ENCODE measurements at places on chromosomes 6 and 20.
A peak's percentile ranks its signal among the peaks of the same experiment; 100 is the strongest.

- peak; percentile 26 for DNase-seq
Observed at GRCh38 chr6:93021235-93021915, 398.0 kb downstream of the EPHA7 start.

- DNase-seq, result no peak
Observed at GRCh38 chr20:17966432-17967310, 1.9 kb downstream of the SNX5 start.

- no peak for DNase-seq
Observed at GRCh38 chr6:43308101-43308989, at the start of gene CRIP3. Gene CRIP3, minus strand, starts transcription at chr6:43308826. Its CDS starts 34 bp downstream, at chr6:43308792.

DNA sequence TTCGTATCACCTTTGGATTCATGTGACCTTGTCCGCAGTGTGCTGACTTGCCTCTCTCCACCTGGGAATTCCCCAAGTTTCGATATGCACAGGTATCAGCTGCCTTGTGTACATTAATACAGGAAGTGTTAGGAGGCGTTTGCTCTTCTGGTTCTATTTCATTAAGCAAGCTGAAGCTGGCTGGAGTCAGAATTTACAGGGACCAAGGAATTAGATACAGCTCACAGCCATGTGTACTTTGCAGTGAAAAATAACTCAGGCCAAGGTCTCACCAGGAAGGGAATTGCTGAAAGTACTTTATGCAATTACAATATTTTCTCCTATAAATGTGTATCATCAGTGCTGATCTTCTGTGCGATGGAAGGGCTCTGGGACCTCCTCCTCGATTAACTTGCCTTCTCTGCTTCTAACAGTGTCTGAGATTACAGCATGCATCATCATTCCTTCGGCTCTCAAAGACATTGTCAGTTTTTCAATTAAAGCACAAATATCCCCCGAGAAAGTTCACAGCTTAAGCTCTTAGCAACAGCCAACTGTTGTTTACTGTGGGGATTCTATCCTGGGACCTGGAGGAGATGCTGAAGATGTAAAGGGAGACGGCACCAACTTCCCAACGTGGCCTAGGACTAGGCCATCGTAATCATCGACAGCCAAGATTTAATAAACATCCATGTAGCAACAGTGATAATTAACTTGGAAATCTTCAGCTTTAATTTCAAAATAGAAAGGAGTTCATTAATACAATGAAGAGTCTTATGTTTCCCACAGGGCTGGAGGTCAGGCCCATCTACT, 13.8 kb upstream of the TIAM2 start:
- no peak for DNase-seq

Data from amygdala (tissue), 56 donors.